ENCODE measurements at places on chromosomes 3 and 15.

DNA sequence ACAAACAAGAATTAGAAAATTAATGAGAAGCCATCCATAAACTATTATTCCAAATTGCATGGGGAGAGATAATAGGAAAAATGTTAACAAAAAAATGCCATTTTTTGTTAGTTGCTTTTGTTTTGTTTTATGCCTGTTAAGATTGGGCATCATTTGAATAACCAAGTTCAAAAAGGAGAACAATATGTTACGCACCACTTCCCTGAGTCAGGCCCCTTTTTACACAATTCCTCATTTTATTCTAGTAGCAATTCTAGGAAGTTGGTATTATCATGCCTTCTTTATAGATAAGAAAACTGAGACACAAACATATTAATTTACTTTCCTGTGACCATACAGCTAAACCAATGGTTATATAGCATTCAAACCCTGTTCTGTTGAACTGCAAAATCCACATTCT, 736.9 kb upstream of the CCDC54 start:
- DNase-seq, result no peak

DNA sequence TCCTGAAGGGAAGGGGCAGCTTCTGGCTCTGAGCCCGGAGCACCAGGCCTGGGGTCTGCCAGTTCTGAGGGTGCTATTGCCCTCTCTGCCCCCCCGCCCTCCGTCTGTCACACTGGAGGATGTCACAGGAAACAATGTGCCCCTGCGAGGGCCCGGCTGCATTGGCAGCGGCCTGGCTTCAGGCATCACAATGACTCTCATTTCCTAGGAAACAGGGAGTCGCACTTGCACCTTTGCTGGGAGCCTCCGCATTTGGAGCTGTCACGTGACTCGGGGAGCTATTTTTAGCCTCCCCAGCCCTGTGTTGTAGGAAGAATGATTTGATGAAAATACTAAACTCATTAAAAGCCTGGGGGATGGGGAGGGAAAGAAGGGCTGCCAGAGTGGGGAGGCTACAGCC, 518.9 kb downstream of the SHQ1 start:
- DNase-seq, result no peak

- DNase-seq, result no peak
Measured at GRCh38 chr3:154430014-154430413, at the start of gene GPR149. TSS of gene GPR149 (minus strand) at chr3:154430190. CDS start at chr3:154429615, 575 bp downstream.

GRCh38 chr3:113136071-113136470, 75.3 kb upstream of the BOC start:
- DNase-seq, result no peak

DNA sequence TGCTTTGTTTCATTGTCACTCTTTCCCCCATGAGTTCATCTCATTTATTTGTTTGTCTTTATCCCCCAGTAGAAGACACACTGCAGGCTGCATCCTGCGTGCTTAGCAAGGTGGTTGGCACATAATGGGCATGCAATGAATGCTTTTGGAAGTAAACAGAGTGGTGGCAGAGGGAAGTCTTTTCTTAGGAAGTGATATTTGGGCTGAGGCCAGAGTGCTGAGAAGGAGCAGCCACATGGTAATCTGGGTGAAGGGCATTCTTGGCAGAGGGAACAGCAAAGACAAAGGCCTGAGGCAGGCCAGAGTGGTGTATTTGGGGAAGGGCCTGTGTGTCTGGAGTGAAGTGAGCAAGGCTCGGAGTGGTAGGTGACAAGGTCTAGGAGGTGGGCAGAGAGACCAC, 17.7 kb upstream of the ADAMTS7 start:
- DNase-seq, result no peak

GRCh38 chr15:53072077-53072476, 281.9 kb upstream of the ONECUT1 start:
- DNase-seq, result peak; percentile 8

DNA sequence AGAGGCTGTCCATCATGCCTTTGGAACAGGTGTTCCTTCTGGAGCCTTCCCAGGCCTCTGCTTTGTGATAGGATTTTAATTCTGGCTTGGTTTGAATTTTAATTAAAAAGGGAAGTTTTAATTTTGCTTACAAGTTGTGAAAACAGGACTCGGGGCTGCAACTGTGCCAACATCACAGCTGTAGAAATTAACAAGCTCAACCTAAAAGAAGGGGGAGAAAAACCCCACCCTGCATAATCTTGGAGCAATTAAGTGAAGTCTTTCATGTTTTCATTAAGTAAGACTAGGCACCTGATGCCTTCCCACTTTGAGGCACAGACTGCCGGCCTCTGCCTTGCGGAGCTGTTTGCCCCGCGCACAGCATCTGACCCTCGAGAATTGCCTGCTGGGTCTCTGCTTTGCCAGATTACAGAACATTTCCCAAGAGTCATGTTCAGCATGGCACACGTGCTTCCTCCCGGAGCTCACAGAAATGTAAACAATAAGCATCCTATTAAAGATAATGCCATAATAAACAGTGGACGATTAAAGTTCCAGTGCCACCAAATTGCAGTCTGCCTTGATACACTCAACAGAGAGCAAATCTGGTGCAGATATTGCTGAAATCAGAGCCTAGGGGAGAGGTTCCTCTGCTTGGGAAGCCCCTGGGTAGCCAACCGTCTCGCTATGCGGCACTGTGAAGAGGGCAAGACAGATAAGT, 364.2 kb downstream of the LRTM1 start:
- no peak for DNase-seq

DNA sequence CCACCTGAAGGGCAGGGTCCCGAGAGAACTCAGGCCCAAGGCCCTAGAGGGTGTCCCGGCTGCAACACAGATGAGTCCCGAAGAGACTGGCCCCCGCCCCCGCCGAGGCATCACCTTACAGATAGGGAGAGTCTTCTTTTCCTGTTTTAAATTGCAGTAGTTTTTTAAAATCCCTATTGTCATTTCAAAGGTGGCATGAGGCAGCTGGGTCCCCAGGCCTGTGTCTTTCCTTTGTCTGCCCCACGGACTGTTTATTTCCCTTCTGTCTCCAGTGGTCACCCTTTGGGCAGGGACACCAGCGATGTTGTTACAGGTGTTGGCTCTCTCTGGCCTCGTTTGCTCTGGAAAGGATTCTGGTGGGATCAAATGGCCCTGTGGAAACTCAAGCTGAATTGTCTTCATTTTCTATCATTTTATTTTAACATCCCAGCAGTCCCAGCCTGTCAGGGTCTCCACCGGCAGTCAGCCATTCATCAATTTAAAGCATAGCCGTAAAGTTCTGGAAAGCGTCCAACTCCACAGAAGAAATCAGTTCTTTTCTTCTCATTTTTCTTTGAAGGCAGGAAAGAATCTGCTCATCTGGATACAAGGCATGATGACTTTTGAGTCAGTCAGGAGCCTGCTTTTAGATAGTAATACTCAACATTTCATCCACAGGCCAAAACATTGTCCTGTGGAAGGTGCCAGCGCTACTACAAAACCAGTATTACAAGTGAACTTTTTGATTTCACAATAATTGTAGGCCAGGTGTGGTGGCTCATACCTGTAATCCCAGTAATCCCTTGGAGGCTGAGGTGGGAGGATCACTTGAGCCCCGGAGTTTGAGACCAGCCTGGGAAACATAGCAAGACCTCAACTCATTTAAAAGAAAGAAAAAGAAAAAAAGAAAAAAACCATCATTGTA, 96.2 kb downstream of the HES1 start:
- no peak for DNase-seq
